ENCODE measurements at places on chromosomes 4 and X.
A peak's percentile ranks its signal among the peaks of the same experiment; 100 is the strongest.

GRCh38 chrX:41491267-41492004 is 44.3 kb downstream of the NYX start:
- DNase-seq = no peak

- no peak for DNase-seq
Measured at GRCh38 chr4:164876700-164877324, at the start of gene APELA. TSS of gene APELA (plus strand) at chr4:164877178. CDS start at chr4:164877332, 154 bp downstream.

GRCh38 chr4:113382704-113383103 is 333.3 kb downstream of the ANK2 start:
- no peak for DNase-seq

DNA sequence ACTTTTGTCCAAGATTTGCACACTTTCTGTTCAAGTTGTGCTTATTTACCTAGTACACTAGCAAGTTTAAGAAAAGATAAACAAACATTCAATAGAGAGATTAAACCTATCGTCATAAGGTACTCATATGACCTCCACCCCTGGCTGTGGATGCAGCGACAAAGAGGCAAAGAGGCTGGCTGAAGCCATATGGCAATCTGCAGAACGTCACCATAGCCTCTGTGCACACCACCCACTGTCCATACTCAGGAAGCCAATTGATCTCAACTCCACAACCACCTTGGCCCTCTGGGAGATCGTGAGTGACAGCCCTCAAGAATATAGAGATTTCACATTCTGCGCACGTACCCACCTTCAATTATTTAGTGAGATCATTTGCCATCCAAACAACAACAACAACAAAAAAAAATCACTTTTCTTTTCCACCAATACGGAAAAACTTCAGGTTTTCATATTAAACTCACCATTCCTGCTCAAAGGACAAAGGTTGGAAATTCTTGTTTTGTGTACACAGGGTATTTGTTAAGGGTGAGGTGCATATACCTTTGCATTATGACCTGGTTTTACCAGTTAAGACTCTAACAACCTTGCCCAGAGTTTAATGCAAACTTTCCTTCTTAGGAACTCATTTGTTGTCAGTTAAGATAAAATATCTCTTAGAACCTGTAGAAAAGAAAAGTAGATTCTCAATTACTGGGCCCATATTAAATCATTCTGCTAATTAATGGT is 243.0 kb upstream of the FSTL5 start:
- DNase-seq = no peak

DNA sequence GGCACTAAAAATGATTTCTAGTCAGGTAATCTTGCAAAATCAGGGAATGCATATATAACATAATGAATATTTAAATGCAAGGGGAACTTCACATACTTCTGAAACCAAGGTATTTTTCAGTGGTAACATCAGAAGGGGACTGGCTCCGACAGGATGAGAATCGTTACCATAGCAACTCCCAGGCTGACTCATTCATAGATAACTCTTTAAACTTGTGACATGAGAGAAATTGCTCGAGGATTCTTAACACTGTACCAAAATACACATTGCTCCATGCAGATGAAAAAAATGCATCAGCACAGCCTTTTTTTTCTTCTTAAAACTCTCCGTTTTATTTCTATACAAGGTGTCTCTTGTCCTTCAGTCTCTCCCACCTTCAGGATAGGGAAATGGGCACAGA is 114.3 kb downstream of the GABRB1 start:
- DNase-seq = no peak

DNA sequence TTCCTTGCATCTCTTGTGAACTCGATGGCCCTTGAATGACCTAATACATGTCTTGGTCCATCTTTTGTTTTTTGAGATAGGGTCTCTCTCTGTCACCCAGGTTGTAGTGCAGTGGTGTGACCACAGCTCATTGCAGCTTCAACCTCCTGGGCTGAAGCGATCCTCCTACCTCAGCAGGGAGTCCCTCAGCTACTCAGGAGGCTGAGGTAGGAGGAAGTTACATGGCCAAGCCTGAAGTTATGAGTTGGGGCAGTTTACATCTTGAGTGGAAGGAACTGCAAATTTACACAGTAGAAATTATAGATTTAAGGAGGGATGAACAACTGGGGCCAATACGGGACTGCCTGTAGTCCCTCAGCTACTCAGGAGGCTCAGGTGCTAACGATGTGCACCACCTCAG is 97.2 kb upstream of the METTL14 start:
- no peak for DNase-seq

DNA sequence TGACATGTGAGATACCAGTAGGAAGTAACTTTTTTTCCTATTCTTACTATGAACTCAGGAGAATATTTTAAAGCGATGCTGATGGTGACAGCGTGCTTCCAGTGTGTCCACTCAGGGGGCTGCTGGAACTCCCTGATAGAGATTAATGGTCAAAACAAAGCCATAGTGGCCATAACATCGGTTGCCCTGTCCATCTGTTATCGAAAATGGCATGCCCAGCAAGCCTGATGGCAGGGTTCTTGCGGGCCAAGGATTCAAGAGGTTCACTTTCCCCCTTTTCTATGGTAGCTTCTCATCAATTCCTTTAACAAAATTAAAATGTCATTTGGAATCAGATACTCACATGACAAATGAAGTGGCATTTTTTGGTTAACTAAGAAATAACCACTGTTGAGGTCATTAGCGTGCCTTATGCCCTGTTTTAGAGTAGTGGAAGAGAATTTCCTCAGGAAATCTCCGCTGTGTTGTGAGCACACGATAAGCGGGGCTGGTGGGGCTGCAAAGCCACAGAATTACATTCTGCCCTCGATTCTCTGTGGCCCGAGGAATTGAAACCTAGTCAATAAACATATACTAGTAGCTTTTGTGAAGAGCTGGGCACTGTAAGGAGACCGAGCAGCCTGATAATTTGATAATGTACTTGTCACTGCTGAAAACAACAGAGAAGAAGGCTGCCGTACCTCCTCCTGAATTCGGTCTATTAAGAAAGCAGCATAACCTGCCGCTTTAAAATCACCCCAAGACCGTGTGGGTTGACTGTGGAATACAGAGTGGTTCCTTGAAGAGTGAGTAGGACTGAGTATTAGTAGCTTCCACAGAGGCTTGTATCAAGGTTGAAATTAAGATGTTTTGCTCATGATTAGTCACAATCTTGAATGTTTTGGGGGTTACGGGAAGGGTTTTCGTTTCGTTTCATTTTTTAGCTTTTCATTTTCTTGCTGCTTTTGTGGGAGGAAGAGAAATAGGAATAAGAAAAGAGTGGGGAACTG is 46.7 kb downstream of the PTCHD1 start:
- DNase-seq = peak; percentile 17

- DNase-seq = no peak
Measured at GRCh38 chrX:30060718-30061117, 154.6 kb upstream of the MAGEB2 start.

DNA sequence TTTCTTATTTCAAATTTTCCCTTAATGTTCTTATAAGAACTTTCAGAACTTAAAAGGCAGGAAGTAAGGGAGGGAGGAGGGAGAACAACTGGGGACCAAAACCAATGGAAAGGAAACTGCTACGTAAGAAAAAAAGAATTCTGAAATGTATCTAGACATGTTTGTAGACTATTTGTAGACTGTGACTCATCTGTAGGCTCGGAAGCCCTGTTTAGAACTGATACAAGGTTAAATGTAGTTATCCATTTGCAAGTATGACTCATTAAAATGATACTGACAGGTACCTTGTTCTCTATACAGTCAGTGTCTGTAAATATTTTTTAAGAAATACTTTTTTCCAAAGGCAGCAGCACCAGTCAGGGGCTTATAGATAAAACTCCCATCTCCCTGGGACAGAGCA is 202.0 kb downstream of the DHX15 start:
- no peak for DNase-seq

- no peak for DNase-seq
Measured at GRCh38 chr4:151568966-151569365, 160.0 kb downstream of the FHIP1A start.

- no peak for DNase-seq
Measured at GRCh38 chr4:169225812-169226211, 44.9 kb downstream of the SH3RF1 start.

- no peak for DNase-seq
Measured at GRCh38 chr4:39308611-39309010, 57.6 kb downstream of the RFC1 start.

GRCh38 chr4:6269616-6270511 is at the start of gene WFS1:
TSS of gene WFS1 (plus strand) at chr4:6269850. CDS start at chr4:6277456, 7,606 bp downstream.
- DNase-seq = peak; percentile 82

GRCh38 chr4:161428180-161428965 is 735.4 kb downstream of the FSTL5 start:
- no peak for DNase-seq

DNA sequence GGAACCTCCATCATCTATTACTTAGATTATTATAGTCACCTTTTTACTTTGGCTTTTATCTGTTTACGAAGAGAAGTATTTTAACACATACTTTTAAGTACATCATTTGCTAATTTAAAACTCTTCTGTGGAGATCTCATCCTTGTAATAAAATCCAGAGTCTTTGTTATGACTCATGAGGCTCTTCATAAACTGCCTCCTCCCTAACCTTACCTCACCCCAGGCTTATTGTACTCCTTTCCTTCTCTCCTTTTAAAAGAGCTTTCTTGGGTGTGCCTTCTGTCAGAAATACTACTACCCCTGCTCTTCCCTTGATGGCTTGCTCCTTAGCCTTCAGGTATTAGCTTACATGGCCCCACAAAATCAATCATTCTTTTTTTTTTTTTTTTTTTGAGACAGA is 6.6 kb downstream of the ARL9 start:
- peak; percentile 27 for DNase-seq

GRCh38 chr4:168659741-168660465 is 163.1 kb downstream of the PALLD start:
- DNase-seq = no peak

- DNase-seq = peak; percentile 34
Measured at GRCh38 chr4:148415500-148415899, 26.7 kb downstream of the NR3C2 start.

- peak; percentile 90 for DNase-seq
Measured at GRCh38 chr4:105471566-105472176, 2.2 kb downstream of the PPA2 start.

- no peak for DNase-seq
Measured at GRCh38 chr4:147741190-147741788, 9.4 kb downstream of the ARHGAP10 start.

DNA sequence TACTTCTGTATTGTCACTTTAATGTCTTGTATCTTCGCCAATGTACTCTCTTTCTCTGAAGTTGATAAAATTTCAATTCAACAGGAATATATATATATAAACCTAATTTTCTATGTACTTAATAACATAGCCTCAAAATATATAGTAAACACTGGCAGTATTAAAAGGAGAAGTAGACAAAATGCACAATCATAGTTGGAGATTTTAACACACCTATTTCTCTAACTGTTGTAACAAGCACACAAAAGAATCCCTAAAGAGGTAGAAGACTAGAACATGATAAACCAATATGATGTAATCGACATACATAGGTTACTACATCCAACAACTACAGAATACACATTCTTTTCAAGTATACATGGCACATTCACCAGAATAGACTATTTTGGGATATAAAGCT is 65.5 kb downstream of the ZNF81 start:
- no peak for DNase-seq

DNA sequence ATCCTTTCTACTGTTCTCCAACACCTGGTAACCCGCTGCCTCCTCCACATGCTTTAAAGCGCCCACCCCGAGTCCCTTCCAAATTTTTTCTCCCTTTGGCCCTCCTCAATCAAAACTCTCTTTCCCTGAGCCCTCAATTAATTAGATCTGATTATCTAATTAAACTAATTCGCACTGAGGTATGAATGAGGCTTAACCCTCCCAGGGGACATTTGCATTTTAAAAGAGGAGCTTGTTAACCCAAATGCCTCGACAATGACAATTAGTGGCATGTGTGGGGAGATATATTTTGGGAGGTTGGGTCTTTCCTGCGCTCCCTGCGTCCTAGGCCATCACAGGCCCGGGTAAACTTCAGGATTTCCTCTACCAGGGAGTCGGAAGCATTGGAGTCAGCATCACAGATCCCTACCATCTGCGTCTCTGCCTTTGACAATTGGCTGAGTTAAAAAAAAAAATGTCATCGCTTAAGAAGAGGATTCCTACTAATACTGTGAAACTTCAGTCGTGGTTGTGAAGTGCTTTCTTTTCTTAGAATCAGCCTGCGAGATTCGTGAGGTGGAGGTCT is 50.6 kb downstream of the TENM3 start:
- no peak for DNase-seq

GRCh38 chr4:135824759-135825296 is 1623.2 kb upstream of the PABPC4L start:
- no peak for DNase-seq

DNA sequence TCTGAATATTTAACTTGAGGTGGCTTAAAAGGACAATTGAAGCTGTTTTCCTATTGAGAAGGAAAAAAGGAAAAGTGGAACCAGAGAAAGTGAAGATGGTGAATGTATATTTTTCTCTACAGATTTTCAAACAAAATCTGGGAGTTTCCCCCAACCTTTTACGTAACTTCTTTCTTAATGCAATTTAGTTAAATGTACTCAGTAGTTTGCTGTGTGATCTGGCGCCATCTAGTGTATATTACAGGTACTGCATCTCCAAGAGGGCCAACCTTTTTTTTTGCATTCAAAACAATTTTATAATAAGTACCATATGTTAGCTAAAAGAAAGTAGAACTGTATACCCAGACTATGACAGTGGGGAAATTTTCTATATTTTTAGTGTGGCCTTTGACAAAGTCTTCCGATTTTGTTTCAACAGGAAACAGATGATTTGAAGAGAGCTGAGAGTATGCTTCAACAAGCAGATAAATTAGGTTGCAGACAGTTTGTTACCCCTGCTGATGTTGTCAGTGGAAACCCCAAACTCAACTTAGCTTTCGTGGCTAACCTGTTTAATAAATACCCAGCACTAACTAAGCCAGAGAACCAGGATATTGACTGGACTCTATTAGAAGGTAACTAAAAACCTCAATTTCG is 82.0 kb downstream of the PLS3 start:
- peak; percentile 28 for DNase-seq

DNA sequence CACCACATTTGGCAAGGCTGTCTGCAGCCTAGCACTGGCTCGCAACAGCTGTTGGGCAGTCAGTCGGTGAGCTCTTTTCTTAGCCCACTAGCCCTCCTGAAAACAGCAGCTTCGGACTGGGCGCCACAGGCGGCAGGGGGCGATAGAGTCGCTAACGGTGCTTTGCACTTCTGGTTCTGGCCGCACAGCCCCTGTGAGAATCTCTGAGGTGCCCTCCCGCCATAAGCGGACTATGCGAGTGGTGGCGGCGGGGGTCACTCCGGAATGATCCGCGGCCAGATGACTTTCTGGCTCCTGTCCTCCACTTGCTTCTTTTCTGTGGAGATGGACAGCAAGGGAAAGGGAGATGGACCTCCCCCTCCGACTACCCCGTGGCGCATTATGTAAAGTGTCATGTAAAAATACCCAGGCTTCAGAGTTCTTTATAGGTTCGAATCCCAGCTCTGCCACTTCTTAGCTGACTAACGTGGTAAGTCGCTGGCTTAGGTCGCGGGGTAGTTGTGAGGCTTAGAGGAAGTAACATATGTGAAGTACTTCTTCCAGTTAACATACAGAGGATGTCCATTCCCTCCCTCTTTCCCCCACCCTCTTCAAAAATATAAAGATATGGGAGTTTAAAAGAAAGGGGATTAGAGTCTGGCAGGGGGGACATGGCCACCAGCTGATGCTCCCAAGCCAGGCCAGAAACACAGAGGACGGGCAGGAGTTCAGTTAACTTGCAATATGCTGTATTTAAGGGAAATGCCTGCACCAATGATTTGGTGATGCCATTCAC is 11.0 kb downstream of the ARHGAP36 start:
- DNase-seq = peak; percentile 2
